ENCODE measurements at places on chromosomes 5 and 9.
A peak's percentile ranks its signal among the peaks of the same experiment; 100 is the strongest.

DNA sequence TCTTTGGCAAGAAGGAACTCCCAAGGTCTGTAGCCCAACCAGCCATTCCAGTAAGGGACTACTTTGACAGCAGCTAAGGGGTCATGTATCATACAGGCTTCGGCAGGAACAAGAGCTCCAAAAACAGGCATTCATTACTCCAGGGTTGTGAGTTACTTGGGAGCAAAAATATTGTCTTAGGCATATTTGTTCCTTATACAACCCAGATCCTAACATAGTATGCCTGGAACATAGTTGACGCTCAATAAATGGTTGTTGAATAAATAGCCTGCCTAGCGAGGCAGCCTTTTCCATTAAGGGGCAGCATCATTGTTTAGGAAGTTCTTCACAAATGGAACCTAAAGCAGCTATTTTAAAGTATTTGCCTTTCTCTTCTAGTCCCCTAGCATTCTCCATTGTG, 35.8 kb upstream of the FER start:
- DNase-seq: no peak

- DNase-seq: no peak
Measured at GRCh38 chr5:32508806-32509805, 64.6 kb upstream of the ZFR start.

- DNase-seq: peak; percentile 28
Measured at GRCh38 chr9:134325813-134326723, at the start of gene RXRA. Gene RXRA (plus strand): TSS chr9:134326455. CDS start chr9:134326632, 177 bp downstream.

- DNase-seq: no peak
Measured at GRCh38 chr9:108241384-108242073, 614.3 kb downstream of the ACTL7B start.

- DNase-seq: no peak
Measured at GRCh38 chr5:44774279-44774880, 34.4 kb upstream of the MRPS30 start.

DNA sequence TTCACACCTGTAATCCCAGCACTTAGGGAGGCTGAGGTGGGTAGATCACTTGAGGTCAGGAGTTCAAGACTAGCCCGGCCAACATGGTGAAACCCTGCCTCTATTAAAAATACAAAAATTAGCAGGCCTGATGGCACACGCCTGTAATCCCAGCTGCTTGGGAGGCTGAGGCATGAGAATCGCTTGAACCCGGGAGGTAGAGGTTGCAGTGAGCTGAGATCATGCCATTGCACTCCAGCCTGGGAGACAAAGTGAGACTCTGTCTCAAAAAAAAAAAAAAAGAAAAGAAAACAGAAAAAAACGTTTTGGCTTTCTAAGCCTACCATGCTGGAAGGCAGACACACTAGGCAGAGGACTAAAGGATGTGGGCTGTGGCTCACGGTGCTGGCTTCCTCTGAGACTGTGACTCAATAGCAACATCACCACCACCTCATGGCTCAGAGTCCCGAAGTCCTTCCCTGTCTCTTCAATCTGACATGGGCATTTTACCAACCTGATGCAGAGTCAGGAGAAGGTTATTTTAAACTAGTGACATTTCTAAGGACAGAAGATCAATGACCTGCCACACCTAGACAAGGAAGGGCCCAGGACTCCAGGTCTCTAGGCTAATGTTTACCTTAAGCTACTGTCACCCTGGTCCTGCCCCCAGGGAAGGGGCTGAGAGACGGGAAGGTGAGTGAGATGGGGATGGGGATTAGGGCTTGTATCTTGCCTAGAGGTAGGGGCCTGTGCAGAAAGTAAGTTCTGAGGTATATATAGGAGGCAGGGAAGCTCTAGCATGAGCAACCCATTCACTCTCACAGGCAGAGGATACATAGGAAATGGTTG, 3.7 kb downstream of the ECSCR start:
- peak; percentile 66 for DNase-seq

- no peak for DNase-seq
Measured at GRCh38 chr9:130301483-130302286, 36.1 kb downstream of the HMCN2 start.

DNA sequence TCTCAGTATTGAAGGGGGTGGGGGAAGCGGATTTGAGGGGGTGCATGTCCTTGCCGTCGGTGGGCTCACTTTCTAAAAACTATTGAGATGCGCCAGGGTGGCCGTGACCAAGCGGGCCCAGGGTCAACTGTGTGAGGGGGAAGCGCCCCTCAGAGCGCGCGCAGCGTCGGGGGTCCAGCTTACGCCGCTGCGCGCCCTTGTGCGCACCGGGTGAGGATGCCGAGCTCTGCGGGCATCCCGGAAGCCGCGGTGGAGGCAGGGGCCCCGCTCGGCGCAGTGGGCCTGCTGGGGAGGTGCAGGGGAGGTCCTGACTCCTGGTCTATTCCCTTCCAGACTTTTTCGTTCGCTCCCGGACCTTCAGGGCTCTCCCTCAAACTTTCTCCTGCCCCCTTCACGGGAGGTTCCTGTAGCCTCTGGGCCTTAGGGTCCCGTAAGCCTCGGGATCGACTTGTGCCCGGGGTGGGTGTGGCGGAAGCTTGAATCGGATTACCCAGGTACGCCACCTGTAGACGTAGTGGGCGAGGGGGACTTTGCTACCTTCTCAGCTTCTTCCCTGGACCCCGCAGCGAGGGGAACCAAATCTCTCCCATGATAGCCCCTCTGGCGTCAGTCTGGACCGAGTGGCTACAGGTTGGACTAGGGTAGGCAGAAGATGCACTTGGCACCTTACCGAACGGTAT, 2.5 kb upstream of the PRDM6 start:
- no peak for DNase-seq

- no peak for DNase-seq
Measured at GRCh38 chr5:1227667-1228066, 2.5 kb downstream of the SLC6A18 start.

DNA sequence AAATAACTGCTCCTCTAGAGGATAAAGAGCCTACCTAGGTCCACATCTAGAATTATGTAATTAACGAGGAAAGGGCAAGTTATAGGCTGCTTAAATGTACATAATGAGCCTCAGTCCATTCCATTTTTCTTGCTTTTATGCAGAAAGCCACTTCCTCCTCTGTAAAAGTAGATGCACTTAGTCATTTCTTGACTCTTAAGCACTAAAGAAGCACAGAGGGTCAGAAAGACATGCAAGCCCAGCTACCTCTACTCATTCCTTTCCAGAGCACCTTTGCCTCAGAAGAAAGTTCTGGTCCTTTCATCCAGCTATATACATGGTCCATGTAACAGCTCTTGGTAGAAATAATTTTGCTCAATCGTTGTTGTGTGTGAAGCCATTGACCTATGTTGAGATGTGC, 308.0 kb upstream of the NREP start:
- no peak for DNase-seq

DNA sequence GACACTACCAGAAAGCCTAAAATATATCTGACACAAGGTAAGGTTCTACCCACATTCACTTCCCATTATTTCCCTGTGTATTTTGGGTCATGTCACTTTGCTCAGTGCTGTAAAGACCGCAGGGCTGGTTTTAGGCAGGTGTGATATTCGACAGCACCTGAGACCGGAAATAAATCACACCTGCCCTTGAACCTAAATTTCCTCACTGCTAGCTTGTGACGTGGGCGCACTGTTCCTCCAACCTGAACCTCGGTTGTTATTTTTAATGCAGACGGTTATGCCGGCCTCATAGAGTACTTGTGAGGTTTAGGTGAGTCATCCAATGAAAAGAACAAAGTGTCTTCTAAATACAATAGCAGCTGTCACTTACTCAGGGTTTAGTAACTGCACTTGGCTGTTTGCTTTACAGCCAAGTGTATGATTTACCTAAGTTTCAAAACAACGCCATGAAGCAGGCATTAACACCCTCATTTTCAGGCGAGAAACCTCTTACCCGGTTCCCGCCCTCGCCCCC, 20.7 kb upstream of the ZNF782 start:
- DNase-seq: no peak

DNA sequence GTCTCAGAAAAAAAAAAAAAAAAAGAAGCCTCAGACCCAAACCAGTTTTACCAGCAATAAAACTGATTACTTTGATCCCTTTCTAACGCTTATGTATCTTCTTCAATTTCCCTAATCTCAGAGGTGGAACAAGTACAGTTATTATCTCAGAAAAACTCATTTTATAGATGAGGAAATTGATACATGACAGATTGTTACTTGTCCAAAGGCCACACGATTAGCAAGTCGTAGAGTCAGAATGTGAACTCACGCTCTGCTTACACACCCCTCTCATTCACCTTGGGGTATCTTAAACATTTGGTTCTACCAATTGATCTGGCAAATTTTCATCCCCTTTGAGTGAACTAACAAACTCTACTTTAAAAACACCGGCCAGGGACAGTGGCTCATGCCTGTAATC, 110.2 kb downstream of the SUSD1 start:
- no peak for DNase-seq

- no peak for DNase-seq
Measured at GRCh38 chr5:172437445-172438318, 16.6 kb downstream of the SH3PXD2B start.

GRCh38 chr5:17316970-17317459, 99.6 kb downstream of the BASP1 start:
- DNase-seq: no peak

GRCh38 chr5:58114324-58114723, 345.6 kb downstream of the PLK2 start:
- no peak for DNase-seq

GRCh38 chr5:67636091-67636490, 439.5 kb upstream of the CD180 start:
- no peak for DNase-seq

GRCh38 chr5:148491793-148492184, 108.0 kb downstream of the FBXO38 start:
- DNase-seq: no peak

GRCh38 chr9:120559546-120559945, 20.4 kb downstream of the CDK5RAP2 start:
- DNase-seq: no peak

GRCh38 chr5:88452820-88453219, 184.2 kb upstream of the TMEM161B start:
- DNase-seq: no peak

- DNase-seq: no peak
Measured at GRCh38 chr9:74133921-74134320, 363.2 kb upstream of the RORB start.

DNA sequence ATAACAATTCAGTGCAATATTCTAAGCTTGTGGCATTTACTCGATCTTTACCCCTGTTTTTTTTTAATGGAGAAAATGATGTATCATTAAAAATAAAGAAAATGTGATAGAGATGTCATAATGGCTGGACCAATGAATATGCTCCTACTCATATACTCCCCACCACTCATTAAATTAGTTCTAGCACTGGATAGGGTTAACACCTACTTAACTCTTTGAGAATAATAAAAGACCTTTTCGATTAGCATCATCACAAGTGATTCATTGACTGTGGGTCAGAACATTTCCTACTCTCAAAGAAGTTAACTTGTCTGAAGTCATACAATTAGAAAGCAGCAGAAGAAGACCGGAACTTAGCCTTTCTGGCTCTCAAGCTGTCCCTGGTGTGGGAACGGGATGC, 31.6 kb upstream of the RANBP6 start:
- no peak for DNase-seq

DNA sequence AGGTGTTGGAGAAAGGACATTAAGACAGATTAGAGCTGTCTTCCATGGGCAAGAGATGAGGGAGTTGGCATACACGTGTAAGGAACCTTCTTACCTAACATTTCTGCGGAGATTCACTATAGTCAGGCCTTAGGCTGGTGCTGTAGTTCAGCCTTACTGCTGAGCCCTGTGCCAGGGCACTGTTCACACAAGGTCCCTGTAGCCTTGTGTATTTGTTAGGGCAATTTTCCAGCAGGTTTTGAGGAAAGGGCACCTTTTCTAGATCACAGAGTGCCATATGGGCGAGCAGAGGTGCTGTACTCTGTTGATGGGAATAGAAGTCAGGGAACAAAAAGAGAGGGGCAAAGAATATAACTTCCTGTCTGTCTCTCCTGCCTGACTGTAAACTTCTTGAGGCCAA, 15.6 kb downstream of the PALM2AKAP2 start:
- no peak for DNase-seq

GRCh38 chr5:74272024-74272775, 368.3 kb downstream of the ENC1 start:
- no peak for DNase-seq

- DNase-seq: no peak
Measured at GRCh38 chr9:92186631-92187030, 71.4 kb upstream of the SPTLC1 start.

- DNase-seq: no peak
Measured at GRCh38 chr5:81632679-81633078, 118.2 kb downstream of the SSBP2 start.

GRCh38 chr9:72980600-72981265, 27.9 kb upstream of the ALDH1A1 start:
- no peak for DNase-seq

- DNase-seq: no peak
Measured at GRCh38 chr5:78530342-78531096, 118.1 kb downstream of the LHFPL2 start.

- DNase-seq: peak; percentile 37
Measured at GRCh38 chr9:123225374-123225813, 43.0 kb downstream of the STRBP start.

DNA sequence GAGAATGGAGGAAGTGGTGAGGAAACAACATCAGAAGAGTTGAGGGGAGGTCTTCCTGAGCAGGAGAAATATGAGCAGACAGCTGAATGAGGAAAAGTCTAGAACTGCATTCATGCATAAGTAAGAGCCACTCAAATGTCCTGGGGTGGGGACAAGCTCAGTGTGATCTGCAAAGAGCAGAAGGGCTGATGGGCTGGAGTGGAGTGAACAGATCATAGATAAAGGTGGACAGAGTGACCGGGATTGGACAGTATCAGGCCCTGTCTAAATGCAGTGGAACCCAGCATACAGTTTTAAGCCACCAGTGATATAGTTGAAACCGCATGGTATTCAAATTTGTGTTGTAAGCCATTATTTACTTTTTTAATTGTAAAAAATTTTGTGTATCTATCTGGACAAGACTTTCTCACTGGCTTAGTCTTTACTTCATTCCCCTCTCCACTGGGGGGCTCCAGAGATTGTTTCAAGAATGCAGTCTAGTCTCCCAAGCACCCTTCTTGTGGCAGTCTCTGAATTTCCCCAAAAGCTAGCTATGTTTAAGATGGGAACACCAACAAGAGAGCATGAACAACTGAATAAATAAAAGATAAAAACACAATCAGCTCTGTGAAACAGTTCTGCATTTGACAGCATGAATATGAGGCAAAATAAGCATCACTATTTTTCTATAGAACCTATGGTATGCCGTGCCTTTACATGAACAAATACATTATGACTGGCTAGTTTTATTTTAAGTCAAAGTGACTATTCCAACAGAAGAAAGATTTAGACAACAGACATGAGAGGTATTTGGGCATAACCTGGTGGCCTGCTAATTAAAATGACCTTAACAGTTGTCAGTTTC, 10.7 kb upstream of the STK32A start:
- no peak for DNase-seq

DNA sequence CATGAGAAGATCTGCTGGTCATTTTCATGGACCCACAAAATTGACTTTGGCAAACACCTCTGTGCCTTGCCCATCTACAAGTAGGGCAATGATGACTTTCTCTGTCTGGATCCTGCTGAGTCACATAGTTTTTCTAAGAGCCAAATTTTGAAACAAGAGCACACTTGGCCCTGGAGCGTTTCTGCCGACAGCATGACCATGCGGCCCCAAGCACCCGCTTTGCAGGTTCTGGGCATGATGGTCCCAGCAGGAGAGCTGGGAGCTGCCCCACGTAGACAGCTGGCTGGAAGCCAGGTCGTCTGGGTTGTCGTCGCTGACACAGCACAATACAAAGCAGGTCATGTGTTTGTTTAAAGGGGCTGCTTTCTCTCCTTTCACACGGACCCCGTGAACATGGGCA, 159.8 kb downstream of the SYK start:
- DNase-seq: no peak

GRCh38 chr5:1209896-1210776, 8.7 kb downstream of the SLC6A19 start:
- DNase-seq: no peak

- DNase-seq: no peak
Measured at GRCh38 chr5:115686051-115686737, 60.4 kb upstream of the TMED7 start.

Measured in activated T-cell treated with anti-CD3 and anti-CD28 coated beads for 48 hours (primary cell).